Activated CD8-positive, alpha-beta T cell treated with anti-CD3 and anti-CD28 coated beads, Interleukin-2, amount 10 ng/mL, durations not matched to agents 7 days and 5 days (primary cell): ENCODE measurements at places on chromosomes 5 and 9.

DNA sequence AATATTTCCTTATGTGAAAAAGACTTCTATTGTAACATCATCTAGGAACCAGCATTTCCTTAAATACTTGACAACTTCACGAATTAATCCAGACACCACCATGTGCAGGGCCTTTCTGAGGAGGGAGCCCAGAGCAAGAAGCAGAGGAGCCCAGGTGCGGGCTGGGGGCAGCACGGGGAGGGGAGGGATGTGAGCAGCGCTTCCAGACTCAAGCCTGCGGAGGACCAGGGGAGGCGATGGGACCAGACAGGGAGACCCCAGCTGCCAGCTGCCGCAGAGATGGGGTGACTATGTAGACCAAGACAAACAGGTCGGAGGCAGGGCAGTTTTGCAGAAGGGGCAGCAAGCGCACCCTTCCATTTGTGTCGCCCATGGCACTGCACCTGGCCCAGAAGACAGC lies 596.1 kb downstream of the IRX1 start:
- peak; percentile 33 for DNase-seq
- no peaks in the 10 kb centered on the region for H3K27me3 ChIP-seq
- H3K27ac ChIP-seq = no peak overlapping the region
- H3K4me3 ChIP-seq = no peak overlapping the region

GRCh38 chr5:139551191-139551889 lies 9.8 kb upstream of the UBE2D2 start:
- peaks cover 9% of the 10 kb centered on the region for H3K27me3 ChIP-seq
- no peak overlapping the region for H3K4me3 ChIP-seq
- no peaks in the 10 kb centered on the region for H3K36me3 ChIP-seq
- DNase-seq = no peak
- H3K27ac ChIP-seq = no peak overlapping the region
- H3K4me1 ChIP-seq = peaks cover 11% of the 10 kb centered on the region

- peaks cover 50% of the 10 kb centered on the region for H3K4me1 ChIP-seq
- H3K4me3 ChIP-seq = peak overlapping the region; percentile 99
- peaks cover 20% of the 10 kb centered on the region for H3K36me3 ChIP-seq
- peaks cover 3% of the 10 kb centered on the region for H3K27me3 ChIP-seq
- DNase-seq = peak; percentile 98
These were observed 10.2 kb upstream of the AKNA start for GRCh38 chr9:114397848-114398605.

- H3K27me3 ChIP-seq = peaks cover 2% of the 10 kb centered on the region
- DNase-seq = no peak
- no peak overlapping the region for H3K27ac ChIP-seq
- H3K4me1 ChIP-seq = peaks cover 82% of the 10 kb centered on the region
- H3K4me3 ChIP-seq = no peak overlapping the region
These were observed 7.3 kb upstream of the TCF7 start for GRCh38 chr5:134106991-134107701.

DNA sequence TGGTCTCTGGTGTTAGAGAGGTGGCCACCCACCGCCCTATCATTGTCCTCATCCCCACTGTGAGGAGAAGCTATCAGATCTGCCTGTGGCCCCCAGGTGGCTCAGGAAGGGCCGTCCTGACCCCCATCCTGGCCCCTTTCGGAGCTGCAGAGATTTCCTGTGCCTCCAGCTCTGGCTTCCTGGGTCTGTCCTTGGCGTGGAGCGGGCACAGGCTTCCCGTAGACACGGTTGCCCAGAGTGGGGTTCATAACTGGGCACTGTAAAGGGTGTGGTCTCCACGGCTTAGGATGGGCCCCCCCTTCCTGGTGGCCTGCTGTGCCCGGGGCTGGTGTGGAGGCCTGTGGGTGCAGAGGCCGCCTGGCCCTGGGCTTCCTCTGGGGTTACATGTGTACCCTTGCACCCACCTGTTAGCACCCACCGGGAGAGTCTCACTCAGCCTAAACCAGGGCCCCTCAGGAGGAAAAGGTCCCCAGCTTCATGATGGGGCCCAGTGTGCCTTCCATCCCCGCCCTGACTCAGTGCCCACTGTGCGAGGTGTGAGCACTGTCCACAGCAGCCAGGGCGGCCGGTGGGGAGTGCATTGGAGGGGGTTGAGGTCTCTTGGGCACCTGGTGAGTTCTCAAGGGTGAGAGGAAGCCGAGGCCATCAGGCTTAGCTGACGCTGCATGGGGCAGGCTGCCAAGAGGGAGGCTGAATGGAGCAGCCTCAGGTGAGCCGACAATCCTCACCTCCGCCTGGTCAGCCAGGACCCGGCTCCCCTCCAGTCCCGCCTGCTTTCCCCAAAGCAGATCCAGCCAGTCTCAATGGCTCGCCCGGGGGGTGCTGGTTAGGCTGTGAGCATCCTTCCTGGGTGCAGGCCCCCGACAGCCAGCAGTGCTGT lies 15.3 kb upstream of the AJM1 start:
- no peak overlapping the region for H3K27ac ChIP-seq
- H3K4me1 ChIP-seq = no peaks in the 10 kb centered on the region
- H3K36me3 ChIP-seq = peaks cover 13% of the 10 kb centered on the region
- DNase-seq = no peak

DNA sequence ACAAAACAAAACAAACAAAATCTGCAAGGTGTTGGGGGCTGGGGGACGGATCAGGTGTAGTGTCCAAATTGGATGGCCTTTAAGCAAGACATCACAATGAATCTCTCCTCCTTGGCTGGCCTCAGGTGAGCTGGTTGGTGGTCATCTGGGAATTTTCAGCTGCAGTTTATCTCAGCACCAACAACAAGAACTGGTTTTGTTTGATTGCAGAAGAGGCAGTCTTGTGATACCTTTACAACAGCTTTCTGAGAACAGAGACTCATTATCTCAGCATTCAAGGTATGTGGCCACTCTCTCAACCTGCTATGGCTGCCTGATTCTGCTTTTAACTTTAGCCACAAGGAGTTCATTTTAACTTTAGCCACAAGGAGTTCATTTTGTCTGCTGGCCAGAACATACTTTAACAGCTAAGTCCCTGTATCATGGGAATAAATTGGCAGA lies 1543.4 kb downstream of the EFNA5 start:
- no peaks in the 10 kb centered on the region for H3K36me3 ChIP-seq
- no peaks in the 10 kb centered on the region for H3K4me1 ChIP-seq
- H3K27me3 ChIP-seq = no peaks in the 10 kb centered on the region
- H3K4me3 ChIP-seq = no peak overlapping the region

DNA sequence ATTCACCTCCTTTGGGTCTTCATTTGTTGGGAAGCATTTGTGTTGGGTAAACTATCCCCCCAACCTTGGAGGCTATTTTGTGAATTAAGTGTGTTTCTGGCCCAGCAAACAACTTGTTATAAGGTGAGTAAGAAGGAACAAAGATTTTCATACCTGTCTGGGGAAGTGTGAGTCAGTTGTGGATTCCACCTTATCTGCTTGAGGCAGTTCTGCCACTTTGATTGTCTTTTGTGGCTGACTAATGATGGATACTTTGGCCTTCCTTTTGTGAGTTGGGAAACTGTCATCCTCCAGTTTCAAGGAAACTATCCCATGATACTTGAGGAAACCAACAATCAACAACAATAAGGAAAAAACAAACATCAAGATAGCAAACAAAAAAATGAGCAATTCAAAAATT lies 24.6 kb upstream of the CER1 start:
- H3K4me3 ChIP-seq = no peak overlapping the region
- DNase-seq = no peak
- H3K27me3 ChIP-seq = peaks cover 12% of the 10 kb centered on the region

DNA sequence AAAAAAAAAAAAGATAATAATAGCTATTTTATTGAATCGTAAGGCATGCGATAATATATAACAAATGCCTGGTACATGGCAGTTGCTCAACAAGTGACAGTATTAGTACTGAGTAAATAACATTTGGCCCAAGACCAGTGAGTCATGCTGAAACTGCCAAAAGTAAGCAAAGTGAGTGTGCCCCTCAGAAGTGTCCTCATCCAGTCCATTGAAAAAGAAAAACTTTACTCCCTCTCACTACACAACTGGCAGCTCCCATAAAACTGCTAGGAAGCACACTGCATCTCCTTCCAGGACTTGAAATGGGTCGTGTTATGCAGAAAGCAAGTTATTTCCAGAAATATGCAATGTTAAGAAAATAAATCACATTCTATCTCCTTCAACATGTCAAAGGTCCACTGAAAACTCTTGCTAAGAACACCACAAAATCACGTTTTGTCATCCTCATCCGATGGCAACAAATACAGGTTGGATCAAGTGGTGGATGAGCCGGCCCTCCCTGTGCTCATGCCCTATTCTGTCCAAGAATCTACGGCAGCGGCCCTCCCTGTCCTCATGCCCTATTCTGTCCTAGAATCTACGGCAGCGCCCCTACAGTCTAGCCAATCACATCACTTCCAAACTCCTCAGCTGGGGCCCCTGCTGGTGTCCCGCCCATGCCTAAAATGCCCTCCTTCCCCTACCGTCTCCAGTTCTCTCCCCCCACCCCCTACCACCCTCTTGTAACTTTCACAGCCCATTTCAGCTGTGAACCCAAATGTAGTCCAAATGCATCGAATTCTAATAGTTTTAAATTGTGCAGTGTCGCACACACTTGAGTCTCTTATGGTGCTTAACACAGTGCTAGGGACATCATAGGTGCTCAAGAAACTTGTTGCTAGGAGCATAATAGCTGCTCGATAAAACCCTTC lies 12.5 kb downstream of the PTCH1 start:
- H3K27me3 ChIP-seq = peaks cover 61% of the 10 kb centered on the region
- H3K36me3 ChIP-seq = no peaks in the 10 kb centered on the region
- H3K4me3 ChIP-seq = no peak overlapping the region
- H3K4me1 ChIP-seq = peaks cover 21% of the 10 kb centered on the region
- H3K27ac ChIP-seq = no peak overlapping the region

DNA sequence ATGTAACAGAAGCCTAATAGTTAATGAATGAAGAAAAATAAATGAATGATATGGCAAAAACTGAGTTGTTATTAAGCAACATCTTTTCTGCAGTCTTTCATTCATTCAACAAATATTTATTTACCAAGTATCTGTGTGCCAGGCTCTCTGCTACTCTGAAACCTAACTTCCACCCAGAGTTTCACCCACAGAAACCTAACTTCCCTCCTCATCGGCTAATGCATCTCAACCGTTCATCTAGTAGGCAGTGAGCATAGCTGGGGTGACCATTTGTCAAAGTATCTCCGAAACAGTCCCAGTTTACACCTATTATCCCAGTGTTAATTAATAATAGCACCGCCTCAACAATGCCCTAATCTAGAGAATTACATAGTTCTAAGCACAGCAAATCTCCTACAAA lies 1.5 kb downstream of the TTC39B start:
- H3K27me3 ChIP-seq = no peaks in the 10 kb centered on the region
- peak overlapping the region; percentile 99 for H3K4me3 ChIP-seq
- H3K36me3 ChIP-seq = peaks cover 21% of the 10 kb centered on the region
- DNase-seq = no peak

DNA sequence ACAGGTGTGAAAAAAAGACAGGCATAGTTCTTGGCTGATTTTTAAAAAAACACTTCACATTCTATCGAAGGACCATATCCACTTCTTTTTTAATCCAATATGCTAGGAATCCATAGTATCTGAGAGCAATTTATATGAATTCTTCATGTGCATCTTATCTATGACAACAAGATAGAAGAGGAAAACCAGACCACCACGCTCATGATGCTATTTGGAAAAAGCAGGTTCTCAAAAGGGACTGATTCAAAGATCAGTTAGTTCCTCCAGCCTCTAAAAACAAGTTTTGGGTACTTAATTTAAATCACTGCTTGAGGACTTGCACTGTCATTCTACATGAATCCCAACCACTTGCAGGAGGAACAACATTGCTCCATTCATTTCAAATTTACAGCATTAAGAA lies 6.3 kb downstream of the MEF2C start:
- H3K27me3 ChIP-seq = peaks cover 30% of the 10 kb centered on the region
- no peak overlapping the region for H3K4me3 ChIP-seq
- H3K4me1 ChIP-seq = peaks cover 1% of the 10 kb centered on the region
- DNase-seq = no peak
- H3K27ac ChIP-seq = no peak overlapping the region

- DNase-seq = no peak
- H3K4me3 ChIP-seq = no peak overlapping the region
- peaks cover 12% of the 10 kb centered on the region for H3K4me1 ChIP-seq
- H3K36me3 ChIP-seq = no peaks in the 10 kb centered on the region
- H3K27me3 ChIP-seq = peaks cover 34% of the 10 kb centered on the region
These were observed 15.8 kb upstream of the NTNG2 start for GRCh38 chr9:132146039-132146438.

DNA sequence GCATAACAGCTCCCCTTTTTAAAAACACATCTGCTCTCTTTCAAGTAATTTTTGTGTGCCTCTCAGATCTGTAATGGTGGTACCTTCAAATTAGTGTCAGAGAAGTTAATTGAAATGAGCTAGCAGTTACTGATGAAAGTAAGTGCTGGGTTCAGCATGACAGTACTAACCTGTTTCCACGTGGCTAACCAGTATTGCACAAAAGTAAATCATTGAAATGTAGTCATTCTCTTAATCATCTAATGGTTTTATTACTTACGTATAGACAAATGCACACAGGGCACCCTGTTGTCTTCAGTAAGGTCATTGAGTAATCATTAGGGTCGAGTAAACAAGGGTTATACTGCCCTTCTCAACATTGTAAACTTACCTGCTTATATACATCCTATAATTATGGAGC lies 157.8 kb upstream of the PRR16 start:
- H3K27me3 ChIP-seq = no peaks in the 10 kb centered on the region
- no peak for DNase-seq
- H3K36me3 ChIP-seq = no peaks in the 10 kb centered on the region
- no peaks in the 10 kb centered on the region for H3K4me1 ChIP-seq
- H3K4me3 ChIP-seq = no peak overlapping the region
- no peak overlapping the region for H3K27ac ChIP-seq
